ENCODE measurements at places on chromosomes 5 and 9.
A peak's percentile ranks its signal among the peaks of the same experiment; 100 is the strongest.

- H3K4me3 ChIP-seq, result no peak overlapping the region
- no peak for DNase-seq
- H3K27ac ChIP-seq, result no peak overlapping the region
- no peaks in the 10 kb centered on the region for H3K36me3 ChIP-seq
Observed at GRCh38 chr9:79973627-79974026, 401.9 kb downstream of the TLE4 start.

- no peak overlapping the region for H3K27ac ChIP-seq
- no peak overlapping the region for H3K4me3 ChIP-seq
- no peaks in the 10 kb centered on the region for H3K36me3 ChIP-seq
- DNase-seq, result no peak
- no peaks in the 10 kb centered on the region for H3K4me1 ChIP-seq
Observed at GRCh38 chr5:164210491-164210890, 705.1 kb downstream of the MAT2B start.

DNA sequence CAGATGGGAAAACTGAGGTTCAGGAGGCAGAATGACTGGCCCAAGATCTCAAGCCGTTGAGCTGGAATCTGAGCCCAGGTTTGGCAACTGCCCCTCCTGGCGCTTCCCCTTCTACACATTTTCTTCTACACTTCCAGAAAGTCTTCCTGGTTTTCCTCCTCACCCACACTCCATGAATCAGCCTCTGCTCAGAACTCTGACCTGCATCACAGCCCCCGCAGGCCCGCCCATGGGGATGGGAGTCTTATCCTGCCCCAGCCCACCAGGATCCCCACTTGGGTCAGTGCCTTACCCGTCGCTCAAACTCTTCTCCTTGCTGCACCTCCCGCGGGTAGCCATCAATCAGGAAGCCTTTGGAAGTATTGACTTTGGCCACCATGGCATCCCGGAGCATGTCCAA lies 5.9 kb downstream of the AK1 start:
- H3K4me3 ChIP-seq, result no peak overlapping the region
- peak; percentile 27 for DNase-seq
- H3K36me3 ChIP-seq, result peaks cover 30% of the 10 kb centered on the region

- peaks cover 3% of the 10 kb centered on the region for H3K27me3 ChIP-seq
- H3K27ac ChIP-seq, result no peak overlapping the region
Observed at GRCh38 chr9:91035825-91036208, 234.2 kb downstream of the SYK start.

DNA sequence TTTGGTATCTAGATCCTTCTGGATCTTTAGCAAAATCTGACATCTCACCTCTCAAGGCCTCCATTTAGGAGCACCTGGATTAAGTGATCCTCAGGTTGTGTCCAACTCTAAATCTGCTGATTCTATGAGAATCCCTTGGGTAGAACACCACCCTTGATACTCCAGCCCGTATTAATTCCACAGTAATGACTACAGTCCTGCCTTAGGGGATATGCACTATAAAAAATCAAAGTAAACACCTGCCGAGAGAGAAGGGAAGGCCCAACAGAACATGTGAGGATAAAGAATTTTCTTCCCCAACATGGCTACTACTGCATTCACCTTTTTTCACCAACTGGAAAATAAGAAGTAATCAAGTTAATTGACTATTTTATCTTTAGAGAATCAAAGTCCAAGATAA lies 27.6 kb downstream of the DAP start:
- H3K36me3 ChIP-seq, result peaks cover 5% of the 10 kb centered on the region
- no peaks in the 10 kb centered on the region for H3K27me3 ChIP-seq
- DNase-seq, result no peak
- no peak overlapping the region for H3K27ac ChIP-seq
- no peaks in the 10 kb centered on the region for H3K4me1 ChIP-seq

DNA sequence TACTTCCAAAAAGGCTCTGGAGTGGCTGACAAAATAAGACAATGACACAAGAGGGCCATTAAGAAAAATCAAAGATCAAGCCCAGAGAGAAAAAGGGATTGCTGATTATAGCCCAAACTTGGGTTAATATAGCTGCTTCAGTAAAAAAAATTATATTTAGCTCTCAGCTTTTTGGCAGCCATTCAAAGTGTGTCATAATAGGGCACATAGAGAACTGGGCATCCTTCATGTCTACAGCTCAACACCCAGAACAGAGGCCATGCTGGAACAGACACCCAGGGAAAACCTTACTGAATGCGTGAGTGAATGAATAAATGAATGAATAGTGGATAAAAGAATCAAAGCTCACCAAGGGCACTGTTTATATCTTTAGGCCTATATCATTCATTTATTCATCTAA lies 110.1 kb downstream of the SLIT3 start:
- no peak overlapping the region for H3K27ac ChIP-seq
- no peaks in the 10 kb centered on the region for H3K4me1 ChIP-seq
- H3K27me3 ChIP-seq, result no peaks in the 10 kb centered on the region
- no peak for DNase-seq
- no peak overlapping the region for H3K4me3 ChIP-seq

DNA sequence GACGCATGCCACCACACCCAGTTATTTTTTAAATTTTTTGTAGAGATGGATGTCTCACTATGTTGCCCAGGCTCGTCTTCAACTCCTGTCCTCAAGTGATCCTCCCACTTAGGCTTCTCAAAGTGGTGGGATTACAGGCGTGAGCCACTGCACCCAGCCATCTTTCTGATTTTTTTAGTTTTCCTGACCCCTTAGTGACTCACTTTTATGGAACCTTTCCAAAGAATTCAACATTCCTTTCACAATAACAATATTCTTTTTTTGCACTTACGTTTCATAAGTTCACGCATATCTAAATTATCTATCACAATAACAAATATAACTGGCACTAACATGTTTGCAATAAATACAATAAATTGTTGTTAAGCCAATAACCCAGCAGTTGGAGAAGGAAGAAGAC lies 8.5 kb downstream of the ELOVL7 start:
- H3K27me3 ChIP-seq, result peaks cover 4% of the 10 kb centered on the region
- peak; percentile 4 for DNase-seq
- no peaks in the 10 kb centered on the region for H3K36me3 ChIP-seq
- H3K4me3 ChIP-seq, result no peak overlapping the region
- H3K27ac ChIP-seq, result no peak overlapping the region
- H3K4me1 ChIP-seq, result no peaks in the 10 kb centered on the region

DNA sequence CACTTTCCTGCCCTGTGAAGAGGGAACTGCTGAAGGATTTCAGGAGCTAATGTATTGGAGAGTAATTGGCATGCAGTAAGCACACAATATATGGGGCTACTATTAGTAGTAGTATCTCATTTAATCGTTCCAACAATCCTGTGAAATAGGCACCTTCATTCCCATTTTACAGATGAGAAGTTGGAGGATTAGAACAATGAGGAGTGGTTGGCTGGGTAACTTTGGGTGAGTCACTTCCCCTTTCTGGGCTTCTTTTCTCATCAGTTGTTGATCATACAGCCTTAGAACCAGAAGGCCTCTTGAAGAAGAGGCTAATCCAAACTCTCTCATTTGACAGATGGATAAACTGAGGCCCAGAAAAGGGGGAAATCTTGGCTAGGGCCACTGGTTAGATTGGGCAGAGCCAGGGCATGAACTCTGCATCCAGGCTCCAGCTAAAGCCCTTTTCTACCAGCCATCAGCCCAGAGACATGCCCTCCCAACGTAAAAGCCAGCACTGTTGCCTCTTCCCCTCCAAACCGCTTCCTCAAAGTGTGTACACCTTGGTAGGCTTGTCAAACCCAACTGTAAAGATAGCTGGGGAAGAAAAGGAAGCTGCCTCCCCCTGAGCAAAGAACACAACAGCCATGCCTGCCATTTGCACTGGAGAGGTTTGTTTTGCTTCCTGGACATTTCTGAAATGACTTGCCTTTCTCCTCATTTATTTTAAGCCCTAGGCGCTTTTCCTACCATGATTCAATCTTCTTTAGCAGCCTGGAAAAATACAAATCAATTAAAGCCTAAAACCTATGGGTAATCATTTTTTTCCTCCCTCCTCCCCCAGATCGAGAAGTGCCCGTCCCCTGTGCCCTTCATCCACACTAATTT lies 992 bp downstream of the SPACA9 start:
- no peaks in the 10 kb centered on the region for H3K27me3 ChIP-seq
- peak overlapping the region; percentile 84 for H3K4me3 ChIP-seq
- peaks cover 2% of the 10 kb centered on the region for H3K4me1 ChIP-seq
- DNase-seq, result no peak

DNA sequence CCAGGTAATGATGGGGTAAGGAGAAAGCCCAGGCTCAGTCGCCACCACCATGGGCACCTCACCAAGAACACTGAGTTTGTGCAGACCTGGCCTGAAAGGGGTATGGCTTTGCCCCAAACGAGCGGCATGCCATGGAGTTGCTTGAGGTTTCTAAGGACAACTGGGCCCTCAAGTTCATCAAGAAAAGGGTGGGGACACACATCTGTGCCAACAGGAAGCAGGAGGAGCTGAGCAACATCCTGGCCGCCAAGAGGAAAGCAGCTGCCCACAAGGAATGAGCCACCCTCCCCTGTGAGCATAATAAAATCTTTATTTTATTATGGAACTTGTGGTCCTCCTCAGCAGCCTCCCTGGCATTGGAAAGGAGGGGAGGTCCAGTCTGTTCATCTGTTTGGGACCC lies 23.8 kb downstream of the CD14 start:
- H3K27ac ChIP-seq, result no peak overlapping the region
- no peaks in the 10 kb centered on the region for H3K36me3 ChIP-seq
- H3K4me3 ChIP-seq, result no peak overlapping the region
- H3K27me3 ChIP-seq, result no peaks in the 10 kb centered on the region

- DNase-seq, result no peak
- no peaks in the 10 kb centered on the region for H3K4me1 ChIP-seq
- H3K27ac ChIP-seq, result no peak overlapping the region
- no peaks in the 10 kb centered on the region for H3K27me3 ChIP-seq
Observed at GRCh38 chr9:130549093-130549735, 30.2 kb upstream of the FUBP3 start.
